ENCODE measurements at places on chromosomes 4 and X.

DNA sequence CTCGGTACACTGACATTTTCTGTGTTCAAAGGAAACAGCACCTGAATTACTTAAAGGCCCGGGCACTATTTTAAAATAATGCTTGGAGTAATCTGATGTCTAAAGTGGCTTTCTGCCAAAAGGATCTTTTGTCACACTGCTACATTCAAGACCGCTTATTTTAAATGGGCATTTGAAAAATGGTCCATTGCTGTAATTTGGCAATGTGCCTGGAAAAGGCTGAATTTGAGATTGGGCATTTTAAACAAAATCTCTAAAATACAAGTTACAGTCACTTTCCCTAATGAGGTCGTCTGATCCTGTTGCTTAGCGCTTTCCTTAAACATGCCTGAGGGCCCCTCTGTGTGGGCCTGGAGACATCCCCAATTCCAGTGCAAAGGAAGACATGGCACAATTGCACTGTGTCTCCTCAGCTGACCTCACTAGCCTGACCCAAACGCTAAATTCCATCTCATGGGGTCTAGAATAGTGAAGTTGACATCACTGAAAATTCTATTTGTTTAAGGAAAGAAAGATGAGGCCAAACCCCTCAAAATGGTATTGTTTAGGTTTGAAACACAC, 214.2 kb downstream of the GPC3 start:
- DNase-seq: no peak

GRCh38 chr4:148204892-148205291, 237.3 kb downstream of the NR3C2 start:
- no peak for DNase-seq

GRCh38 chrX:108217876-108218275, 126.3 kb downstream of the ATG4A start:
- DNase-seq: no peak

- DNase-seq: no peak
Measured at GRCh38 chr4:15833801-15834200, 55.7 kb downstream of the CD38 start.

DNA sequence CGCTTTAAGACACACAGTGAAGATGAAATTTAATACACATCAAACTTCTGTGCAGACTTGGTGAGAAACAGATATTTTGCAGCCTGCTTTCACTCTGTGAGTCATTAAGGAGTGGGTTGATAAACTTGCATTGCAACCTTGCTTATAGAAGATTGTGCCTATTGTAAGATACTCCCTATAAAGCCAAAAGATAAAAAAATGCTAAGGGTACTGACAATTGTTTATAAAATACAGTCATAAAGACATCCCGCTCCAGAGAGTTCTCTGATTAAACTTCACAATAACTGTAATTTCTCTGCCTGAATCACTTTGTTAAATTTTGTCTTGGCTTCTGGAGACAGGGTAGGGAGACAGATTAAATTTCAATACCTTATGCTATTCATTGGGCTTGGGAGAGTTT, 49.1 kb downstream of the GALNT7 start:
- DNase-seq: peak; percentile 60

- no peak for DNase-seq
Measured at GRCh38 chrX:104135677-104136076, 21.1 kb downstream of the SLC25A53 start.

- DNase-seq: no peak
Measured at GRCh38 chr4:113314426-113314825, 265.0 kb downstream of the ANK2 start.

DNA sequence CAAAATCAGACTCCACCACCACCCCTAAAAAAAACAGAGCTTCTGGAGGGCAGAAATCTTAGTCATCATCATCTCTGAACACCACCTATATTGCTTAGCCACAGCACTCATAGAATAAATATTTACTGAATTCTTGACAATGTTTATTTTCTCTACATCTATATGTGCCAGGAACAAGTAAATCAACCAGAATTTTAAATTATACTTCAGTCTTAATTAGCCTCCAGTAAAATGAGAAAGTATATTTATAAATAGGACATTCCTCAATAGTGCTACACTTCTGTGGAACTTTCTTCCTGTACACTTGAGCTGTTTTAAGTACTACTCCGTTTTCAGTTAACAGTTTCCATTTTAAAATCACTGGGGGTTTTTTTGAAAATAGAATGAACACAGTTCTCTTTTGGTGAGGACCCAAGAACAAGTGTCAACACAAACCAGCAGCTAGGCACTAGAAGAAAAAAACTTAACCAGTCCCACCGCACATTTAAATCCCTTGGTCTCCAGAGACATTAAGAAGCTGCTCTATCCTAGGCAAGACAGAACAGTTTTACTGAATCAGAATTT, 25.5 kb downstream of the SMIM14 start:
- no peak for DNase-seq

Measured in brain microvascular endothelial cell (primary cell).